ENCODE measurements at places on chromosomes 7 and 10.
A peak's percentile ranks its signal among the peaks of the same experiment; 100 is the strongest.

DNA sequence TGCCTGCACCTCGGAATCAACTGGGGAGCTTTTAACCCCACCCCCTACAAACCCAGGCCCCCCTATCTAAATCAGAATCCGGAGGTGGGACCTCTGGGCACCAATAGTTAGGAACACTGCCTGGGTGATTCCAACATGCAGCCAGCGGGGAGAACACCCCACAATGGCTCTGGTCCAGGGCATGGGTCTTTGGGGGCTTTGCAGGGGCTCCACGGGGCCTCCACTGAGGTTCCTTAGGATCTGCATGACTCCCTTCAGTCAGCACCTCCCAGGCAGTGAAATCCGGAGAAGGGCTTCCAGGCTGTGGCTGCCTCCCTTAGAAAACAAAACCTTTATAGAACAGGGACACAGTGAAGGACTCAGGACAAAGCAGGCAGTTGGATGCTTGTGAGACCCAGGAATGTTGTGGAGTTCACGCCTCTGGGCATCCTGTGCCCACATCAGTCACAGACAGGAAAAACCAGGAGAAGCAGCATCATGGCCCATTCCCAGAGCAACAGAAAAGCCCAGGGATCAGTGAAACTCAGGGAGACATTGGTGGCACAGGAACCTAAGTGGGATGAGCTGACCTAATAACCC is 16.5 kb upstream of the AOC1 start:
- no peak for DNase-seq

GRCh38 chr7:155774947-155775346 is 37.3 kb downstream of the SHH start:
- no peak for DNase-seq

GRCh38 chr10:100036850-100037249 is 27.1 kb upstream of the DNMBP start:
- DNase-seq: no peak

DNA sequence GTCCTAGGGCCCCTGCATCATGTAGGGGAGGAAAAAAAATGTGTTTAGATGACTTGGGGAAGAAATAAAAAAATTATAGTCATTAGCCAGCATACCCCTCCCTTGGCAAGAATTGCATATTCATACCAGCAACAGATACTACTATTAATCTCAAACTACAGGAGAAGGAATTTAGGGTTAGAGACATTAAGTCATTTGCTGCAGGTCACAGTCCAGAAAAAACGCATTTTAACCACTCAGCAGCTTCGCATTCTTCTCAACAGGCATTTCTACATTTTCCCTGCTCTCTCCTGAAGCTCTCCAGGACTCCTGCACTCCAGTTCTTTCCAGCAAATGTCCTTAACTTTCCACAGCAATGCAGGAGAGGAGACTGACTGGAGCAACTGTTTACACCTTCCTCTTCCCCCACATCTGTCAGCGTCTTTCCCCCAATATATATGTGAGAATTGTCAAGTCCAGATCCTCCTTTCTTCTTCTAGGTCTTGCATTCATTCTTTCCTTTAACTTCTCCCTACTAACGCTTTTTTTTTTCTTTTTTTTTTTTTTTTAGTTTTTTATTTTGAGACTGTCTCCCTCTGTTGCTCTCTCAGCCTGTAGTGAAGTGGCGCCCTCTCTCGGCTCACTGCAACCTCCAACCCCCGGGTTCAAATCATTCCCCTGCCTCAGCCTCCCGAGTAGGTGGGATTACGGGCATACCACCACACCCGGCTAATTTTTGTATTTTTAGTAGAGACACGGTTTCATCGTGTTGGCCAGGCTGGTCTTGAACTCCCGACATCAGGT is 35.6 kb downstream of the PRPS1L1 start:
- no peak for DNase-seq

DNA sequence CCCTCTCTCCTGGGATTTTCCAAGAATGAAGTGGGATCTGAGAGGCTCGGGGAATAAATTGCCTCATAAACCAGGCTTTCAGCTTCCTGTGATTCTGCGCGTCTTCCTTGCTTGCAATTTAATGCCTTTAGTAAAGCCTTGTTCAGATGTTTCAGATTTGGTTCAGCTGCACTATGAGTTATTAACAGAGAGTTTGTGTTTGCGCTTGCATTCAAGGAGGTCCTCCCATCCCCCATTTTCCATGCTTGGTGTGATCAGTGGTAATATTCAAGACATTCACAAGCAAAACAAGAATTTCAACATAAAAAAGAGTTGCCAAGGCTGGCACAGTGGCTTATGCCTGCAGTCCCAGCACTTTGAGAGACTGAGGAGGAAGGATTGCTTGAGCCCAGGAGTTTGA is 1068.9 kb downstream of the TYW1 start:
- no peak for DNase-seq

- no peak for DNase-seq
These were observed 9.7 kb downstream of the ATP6V0E2 start for GRCh38 chr7:149883452-149883861.

- DNase-seq: peak; percentile 23
These were observed 5.1 kb upstream of the MYL7 start for GRCh38 chr7:44145969-44146911.

GRCh38 chr7:27198871-27199801 is 755 bp downstream of the HOXA13 start:
- DNase-seq: no peak

GRCh38 chr7:27147199-27148030 is at the start of gene HOXA6:
HOXA6 (minus strand) TSS chr7:27147774; CDS start chr7:27147749, 25 bp downstream.
- no peak for DNase-seq

DNA sequence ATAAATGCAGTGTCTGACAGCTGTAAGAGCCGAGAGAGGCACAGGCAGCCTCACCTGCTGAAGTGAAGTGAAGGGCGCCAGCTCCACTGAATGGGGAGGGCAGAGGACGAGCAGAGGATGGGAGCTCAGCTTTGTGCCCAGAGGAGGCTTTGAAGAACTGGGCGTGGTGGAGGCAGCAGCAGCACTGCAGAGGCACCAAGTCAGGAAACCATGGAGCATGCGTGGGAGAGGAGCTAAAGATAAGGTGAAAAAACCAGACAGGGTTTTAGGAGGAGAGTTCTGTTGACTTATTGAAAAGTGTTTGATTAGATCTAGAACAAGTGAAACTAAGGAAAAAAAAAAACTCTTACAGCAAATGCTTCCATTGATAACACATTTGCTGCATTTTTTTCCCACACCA is 216.4 kb downstream of the CXCL12 start:
- DNase-seq: no peak

- no peak for DNase-seq
These were observed 37.5 kb downstream of the PLEKHA8 start for GRCh38 chr7:30065746-30066145.

DNA sequence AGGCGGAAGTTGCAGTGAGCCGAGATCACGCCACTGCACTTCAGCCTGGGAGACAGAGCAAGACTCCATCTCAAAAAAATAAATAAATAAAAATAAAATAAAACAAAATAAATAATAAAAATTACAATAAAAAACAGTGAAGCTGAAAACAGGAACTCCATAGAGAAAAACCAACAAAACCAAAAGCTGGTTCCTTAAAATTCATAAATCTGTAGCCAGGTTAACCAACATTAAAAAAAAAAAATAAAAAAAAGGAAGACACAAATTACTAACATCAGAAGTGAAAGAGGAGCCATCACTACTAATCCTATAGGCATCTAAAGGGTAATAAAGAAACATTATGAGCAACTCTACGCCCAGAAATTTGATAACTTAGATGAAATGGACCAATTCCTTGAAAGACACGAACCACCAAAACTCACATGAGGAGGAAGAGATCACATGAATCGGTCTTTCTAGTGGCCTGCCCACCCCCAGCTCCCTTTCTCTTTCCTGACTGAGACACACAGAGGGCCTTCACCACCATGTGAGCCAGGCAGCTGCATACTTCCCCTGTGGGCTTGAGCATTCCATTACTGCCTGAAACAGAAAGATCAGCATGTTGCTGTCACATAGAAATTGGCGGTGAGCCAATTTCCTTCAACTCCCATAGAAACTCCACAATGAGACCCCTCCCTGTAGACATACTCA is 208.7 kb downstream of the MAD1L1 start:
- DNase-seq: no peak

GRCh38 chr10:132142396-132143161 is 44.2 kb upstream of the DPYSL4 start:
- peak; percentile 17 for DNase-seq

DNA sequence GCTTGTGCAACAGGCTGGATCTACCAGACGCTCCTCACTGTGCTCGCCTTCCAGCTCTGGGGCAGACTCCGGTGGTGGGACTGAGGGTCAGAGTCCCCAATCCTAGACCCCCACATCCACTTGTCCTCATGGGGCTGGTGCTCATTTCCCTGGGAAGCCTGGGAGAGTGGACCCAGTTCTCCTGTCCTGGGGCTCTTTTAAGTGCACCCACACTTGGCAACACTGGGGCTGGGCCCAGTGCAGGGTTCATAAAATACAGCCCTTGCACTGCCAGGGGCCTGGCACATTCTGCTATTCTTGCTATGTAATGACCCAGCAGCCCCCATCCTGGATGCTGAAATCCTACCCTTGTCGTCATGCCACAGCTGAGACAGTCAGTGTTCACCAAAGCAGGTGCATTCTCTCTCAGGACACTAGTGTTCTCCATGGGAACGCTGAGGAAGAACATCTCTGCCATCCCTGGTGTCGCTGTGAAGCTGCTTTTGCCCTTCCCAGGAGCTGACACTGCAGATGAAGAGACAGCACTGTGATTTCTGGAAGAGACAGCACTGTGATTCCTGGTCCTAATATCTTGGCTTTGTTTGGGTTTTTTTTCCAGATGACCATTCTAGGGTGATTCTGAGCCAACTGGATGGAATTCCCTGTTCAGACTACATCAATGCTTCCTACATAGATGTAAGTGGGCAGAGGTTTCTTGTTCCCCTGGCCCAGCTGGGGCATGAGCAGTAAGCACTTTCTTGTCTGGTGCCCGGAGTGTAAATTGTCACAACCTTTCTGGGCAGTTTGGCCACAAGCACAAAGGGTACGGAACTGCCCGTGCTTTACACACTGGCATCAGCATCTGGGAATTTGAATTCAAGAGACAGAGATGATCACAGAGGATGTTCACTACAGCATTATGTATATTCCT is 65.6 kb downstream of the MKI67 start:
- DNase-seq: no peak

Data from T-helper 2 cell (primary cell).